Mucosa of descending colon (tissue), 3 donors: ENCODE measurements at places on chromosomes 3 and 15. TPM values are rescaled to one million over a fixed set of nuclear protein-coding genes. Genes with fewer than 3 reads are reported as not detected.

DNA sequence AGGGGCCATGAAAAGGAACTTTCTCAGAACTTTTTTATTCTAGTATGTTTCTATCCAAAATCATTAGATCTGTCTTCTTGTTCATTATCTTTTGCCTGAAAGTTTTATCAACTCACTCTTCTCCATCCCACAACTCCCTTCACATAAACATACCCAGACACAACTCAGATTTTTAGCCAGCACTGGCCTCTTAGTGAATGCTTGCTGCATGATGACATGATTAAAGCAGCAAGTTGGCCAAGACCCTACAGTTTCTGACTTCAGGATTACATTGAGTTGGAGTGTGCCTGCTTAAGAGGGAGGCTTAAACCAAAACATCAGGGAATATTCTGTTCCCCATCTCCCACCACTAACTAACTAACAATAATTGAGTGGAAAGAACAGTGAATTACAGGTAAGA is 38.1 kb downstream of the PLSCR2 start:
- no peak for DNase-seq

DNA sequence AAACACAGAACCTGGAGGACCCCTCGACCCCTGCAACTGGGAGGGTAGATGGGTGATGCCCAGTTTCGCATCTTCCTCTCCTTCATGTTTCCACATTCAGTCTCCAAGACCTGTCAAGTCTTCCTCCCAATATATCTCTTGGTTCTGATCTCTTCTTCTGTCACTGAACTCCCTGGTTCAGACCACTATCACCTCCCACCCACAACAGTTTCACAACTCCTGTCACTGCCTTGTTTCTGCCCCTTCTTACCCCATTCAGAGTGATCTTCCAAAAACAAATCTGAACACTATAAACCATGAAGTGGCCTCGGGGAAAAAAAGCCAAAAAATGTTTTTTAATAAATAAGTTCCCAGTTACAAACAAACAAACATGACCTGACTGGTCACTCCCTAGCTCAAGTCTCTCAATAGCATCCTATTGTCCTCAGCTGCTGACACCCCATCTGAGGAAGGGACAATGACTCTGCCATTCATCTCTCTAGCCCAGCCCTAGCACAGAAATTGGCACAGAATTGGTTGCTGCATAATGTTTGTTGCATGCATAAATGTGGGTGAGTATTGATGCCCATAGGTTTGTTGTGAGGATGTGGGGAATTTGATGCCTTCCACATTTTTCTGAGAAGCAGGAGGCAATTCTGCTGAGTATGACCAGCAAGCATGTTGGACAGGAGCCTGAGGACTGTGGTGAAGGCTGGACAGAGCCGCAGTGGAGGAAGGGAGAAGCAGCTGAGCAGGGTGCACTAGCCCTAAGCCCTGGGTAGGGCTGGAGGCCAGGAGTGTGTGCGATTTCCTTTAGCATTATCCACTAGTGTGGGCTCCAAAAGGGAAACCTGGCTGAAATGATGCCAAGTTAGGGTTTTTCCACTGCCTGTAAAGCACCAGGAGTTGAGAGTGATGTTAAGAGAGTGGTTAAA is 12.2 kb upstream of the XYLB start:
- DNase-seq = no peak

Gene IL5RA
- total RNA-seq = 0.24 TPM

- DNase-seq = no peak
Observed at GRCh38 chr15:58590926-58591325, 158.6 kb downstream of the ADAM10 start.

DNA sequence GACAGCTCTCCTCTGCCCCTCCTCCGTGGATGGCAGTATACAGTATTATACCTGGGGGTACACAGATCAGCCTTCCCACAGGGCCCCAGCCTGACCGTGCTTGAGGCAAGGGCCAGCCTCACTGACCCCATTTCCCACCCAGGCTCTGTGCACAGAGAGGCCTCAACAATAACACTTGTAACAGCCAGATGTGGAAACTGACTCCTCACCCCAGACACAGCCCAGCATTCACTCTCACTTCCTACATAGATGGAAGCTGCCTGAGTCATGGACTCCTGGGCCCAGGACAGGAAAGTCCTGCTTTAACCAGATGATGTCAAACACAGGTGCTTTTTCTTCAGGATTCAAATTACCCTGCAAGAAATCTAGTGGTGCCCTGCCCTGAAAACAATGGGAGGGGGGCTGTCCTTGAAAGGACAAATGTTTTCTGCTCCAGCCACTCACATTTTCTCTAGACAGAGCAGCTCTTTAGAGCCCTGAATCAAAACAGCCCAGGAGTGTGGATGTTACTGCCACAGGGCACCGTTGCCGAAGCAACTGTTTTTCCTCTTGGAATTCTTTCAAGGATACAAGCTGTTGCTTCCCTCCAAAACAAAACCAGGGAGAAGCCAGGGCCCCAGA is 16.4 kb downstream of the CCDC12 start:
- DNase-seq = no peak

GRCh38 chr15:60004846-60005351 is 788 bp downstream of the FOXB1 start:
- DNase-seq = no peak

GRCh38 chr15:88894348-88894818 is 961 bp downstream of the HAPLN3 start:
- peak; percentile 79 for DNase-seq

DNA sequence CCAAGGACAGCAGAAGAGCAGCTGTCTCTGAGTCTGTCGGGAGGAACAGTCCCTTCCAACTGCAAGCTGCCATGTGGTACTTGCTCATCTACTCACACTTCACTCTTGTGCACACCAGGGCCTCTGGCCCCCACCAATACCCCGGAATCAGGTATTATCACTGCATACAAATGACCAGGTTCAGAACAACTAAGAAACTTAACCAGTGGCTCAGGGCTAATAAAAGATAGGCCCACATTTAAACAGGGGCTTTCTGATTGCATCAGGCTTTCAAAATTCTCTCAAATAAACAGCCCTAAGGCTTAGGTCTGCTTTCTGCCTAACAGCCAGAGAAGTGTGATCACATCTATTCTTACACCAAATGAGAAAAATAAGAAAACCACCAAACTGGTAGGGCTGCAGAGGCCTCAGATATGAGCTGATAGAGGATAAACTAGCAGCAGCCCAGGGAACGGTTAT is 20.7 kb downstream of the CCDC12 start:
- DNase-seq = no peak

- no peak for DNase-seq
Observed at GRCh38 chr15:96349034-96349856, 18.7 kb downstream of the NR2F2 start.
